ENCODE measurements at places on chromosomes 1 and 21.

- no peak for DNase-seq
These were observed 62.3 kb downstream of the ST6GALNAC3 start for GRCh38 chr1:76136894-76137293.

DNA sequence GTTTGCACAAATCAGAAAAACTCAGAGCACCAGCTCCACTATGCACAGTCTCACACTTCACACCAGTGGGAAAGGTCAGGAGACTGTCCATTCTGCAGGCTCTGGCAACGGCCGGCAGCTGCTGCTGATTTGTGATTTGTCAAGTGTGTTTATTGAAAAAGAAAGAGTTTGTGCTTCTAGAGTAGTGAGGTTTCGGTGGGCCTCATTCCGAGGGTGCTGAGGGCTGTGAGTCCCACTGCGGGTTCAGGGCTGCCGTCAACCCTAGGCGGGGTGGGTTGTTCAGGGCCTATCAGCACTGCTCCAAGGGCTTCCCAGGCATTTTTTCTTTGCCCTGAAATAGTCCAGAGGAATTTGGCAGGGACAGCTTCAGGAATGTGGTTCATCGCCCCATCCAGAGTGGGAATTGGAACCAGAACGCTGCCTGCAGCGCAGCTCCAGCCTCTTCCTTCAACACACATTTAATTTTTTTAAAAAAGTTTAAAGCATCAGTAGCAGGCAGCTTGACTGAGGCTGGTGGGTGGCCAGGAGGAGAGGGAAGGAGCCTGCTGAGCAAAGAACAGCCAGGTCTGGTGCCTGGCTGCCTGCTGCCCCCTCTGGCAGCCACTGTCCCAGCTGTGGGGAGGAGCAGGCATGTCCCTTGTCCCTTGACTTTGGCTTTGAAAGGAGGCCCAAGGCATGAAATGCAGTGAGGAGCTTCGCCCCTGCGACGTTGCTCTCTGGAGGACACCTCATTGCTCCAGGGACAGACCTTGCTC is 19.7 kb downstream of the STUM start:
- DNase-seq = no peak

GRCh38 chr1:17640393-17640792 is 100.9 kb downstream of the ARHGEF10L start:
- DNase-seq = no peak

DNA sequence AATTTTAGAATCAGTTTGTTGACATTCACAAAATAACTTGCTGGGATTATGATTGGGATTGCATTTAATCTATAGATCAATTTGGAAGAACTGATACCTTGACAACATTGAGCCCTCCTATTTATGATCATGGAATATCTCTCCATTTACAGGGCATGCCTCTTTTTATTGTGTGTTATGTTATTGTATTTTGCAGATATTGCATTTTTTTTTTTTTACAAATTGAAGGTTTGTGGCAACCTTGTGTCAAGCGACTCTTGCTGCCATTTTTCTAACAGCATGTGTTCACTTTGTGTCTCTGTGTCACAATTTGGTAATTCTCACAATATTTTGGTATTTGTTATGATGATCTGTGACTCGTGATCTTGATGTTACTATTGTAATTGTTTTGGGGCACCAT is 46.3 kb downstream of the EDARADD start:
- no peak for DNase-seq

DNA sequence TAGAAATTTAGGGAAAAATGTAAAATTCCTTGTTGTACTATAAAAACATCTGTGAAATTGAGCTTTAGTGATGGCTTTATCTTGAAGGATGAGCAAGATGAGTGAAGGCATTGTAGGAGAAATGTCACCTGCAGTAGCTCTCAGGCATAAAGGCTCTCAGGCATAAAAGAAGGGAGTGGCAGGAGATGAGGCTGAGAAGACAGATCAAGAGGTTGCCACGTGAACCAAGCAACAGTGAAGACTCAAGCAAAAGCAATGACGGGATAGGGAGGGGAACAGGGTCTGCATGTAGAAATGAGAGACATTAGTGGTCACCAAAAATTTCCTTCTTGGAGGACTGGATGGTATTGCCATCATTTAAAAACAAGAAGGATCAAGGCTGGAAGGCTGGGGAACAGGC is 98.8 kb downstream of the ST3GAL3 start:
- DNase-seq = no peak

- DNase-seq = no peak
These were observed 30.8 kb downstream of the MRPL37 start for GRCh38 chr1:54230507-54231339.

Measured in right renal cortex interstitium (tissue), 3 donors.